ENCODE measurements at places on chromosomes 16 and 17.

- no peak for DNase-seq
Measured at GRCh38 chr16:28301154-28301553, 8.8 kb downstream of the SBK1 start.

GRCh38 chr17:74531231-74531761, at the start of gene CD300LB:
CD300LB (minus strand) TSS chr17:74531475; CDS start chr17:74531350, 125 bp downstream.
- DNase-seq, result no peak

DNA sequence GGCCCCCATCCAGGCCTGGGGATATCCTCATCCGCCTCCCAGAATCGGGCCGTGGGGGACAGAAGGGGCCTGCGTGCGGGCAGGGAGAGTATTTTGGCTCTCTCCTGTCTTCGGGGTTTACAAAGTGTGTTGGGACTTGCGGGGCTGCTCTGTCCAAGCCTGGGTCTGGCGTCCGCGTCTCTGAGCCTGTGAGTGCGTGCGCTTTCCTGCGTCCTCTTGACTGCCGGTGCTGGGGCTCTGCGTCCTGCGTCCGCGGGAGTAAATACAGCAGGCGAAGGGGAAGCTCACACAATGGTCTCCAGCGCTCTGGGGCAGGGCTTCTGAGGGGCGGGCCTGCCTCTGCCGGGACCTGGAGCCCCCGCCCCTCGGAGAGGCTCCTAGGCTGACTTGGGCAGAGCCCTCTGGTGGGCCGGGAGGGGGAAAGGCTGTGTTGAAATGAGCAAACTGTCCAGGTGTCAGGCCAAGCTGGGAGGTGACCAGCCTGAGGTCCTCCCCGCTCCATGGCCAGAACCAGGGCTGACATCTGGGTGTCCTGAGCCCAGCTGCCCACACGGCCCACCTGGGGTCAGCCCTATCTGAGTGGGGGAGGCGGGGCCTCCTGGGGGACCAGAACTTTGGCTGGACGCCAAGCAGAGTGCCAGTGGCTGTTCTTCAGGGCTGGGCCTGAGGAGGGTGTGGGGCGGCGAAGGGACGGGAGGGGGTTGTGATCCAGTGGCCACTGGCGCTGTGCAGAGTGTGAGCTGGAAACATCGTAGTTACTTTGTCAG, 233.6 kb downstream of the SEC14L1 start:
- peak; percentile 94 for DNase-seq

GRCh38 chr16:17230932-17231581, 239.7 kb downstream of the XYLT1 start:
- DNase-seq, result no peak

GRCh38 chr17:51269991-51270390, 9.6 kb downstream of the UTP18 start:
- no peak for DNase-seq

GRCh38 chr16:68898026-68898425, 54.7 kb downstream of the TANGO6 start:
- no peak for DNase-seq

DNA sequence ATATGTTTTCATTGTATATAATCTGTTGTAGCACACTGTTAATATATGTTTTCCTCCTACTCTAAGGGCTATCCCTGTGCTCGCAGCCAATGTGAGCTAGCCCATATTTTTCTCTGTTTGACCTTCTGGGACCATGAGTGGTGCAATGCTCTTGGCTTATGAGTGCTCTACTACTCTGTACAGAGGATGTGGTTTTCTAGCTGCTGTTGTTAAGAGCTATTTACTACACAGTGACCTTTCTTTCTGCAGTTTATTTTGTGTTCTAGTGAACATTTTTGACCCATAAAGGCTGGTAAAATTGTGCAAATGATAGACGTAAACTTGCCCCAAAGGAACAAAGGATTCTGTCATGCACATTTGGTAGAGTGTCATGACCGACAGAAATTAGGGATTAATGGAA, 84.1 kb upstream of the CPHXL start:
- DNase-seq, result no peak

DNA sequence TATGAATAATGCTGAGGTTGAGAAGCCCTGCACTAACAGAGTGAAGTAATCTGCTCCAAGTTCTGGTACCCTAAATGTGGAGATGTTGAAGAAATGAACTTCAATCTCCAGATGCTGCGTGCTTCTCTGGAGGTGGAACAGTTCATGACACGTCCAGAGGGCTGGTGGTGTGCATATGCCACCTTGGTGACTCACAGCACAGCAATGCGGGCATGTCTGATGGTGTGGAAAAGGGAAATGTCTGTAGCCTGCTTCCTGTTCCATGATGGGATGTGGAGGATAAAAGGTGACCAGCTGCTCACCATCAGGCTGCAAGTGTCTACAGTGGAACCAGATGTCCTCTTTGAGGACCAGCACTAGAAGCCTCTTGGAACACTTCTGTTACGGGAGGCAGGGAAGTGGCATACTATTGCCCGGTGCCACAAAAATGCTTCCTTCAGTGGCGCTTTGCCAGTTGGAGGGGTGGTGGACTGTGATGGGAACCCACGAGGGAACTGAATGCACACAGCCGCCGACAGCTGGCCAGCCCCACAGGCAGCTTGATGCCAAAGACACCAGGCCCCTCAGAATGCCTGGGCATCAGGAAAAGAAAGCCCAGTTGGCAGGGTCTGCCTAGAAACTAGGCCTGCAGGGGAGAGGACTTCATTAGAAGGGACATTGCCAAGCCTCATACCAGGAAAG, 19.9 kb downstream of the SNX11 start:
- peak; percentile 43 for DNase-seq

GRCh38 chr17:81483085-81483861, 29.3 kb downstream of the ACTG1 start:
- DNase-seq, result no peak

DNA sequence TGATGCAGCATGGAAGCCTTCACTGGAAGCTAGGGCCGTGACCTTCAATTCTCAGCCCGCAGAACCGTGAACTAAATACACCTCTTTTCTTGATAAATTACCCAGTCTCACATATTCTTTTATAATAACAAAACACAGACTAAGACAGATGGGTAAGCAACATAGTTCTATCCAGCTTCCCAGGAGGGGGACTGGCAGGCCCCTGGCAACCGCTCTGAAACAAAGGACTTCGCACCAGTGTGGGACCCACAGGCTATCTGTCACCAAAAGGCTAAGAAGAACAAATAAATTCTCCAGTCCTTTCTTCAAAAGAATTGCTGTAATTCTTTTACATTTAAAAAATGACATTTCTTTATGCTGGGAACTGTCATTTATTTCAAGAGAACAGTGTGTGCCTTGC, 19.0 kb downstream of the ELAC2 start:
- DNase-seq, result no peak

GRCh38 chr17:19022747-19023146, 18.2 kb upstream of the FAM83G start:
- no peak for DNase-seq

- no peak for DNase-seq
Measured at GRCh38 chr16:88813269-88814143, 1.8 kb upstream of the APRT start.

DNA sequence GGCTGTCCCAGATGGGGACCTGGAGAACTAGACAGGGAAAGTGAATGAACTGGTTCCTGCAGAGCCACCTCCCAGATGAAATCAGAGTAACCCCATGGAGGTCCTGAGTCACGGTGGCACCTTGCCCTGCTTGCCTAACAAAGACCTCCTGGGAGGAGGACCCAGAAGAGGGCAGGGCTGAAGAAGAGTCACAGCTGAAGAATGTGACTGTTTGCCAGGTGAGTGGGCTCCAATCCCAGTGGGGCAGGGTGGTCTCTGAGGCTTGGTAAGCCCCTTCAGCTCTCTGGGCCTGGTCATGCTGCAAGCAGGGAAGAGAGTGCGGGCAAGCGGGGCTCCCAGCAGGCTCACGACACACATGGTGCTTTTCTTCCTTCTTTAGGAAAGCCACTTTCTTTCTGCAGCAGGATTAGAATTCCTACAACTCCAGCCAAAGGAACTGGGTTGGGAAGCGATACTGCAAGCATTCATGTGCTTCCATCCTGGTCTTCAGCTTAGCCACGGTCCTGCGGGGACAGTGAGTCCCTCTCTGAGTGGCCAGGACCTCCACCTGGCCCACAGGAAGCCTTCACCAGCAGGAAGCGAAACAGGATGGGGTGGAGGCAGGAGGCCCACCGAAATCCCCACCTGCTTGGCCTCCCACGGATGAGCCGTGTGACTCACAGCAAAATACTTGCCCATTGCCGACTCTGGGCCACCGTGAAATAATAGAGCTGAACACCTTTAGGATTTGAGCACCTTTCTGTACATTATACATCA, 4.3 kb downstream of the C16orf74 start:
- DNase-seq, result peak; percentile 58

GRCh38 chr16:89828870-89829629, 775 bp downstream of the SPIRE2 start:
- peak; percentile 44 for DNase-seq

GRCh38 chr16:67105881-67106280, 3.9 kb upstream of the PHAF1 start:
- DNase-seq, result no peak

GRCh38 chr17:18967916-18968315, 16.0 kb downstream of the SLC5A10 start:
- no peak for DNase-seq

- DNase-seq, result no peak
Measured at GRCh38 chr16:84339766-84340165, 28.6 kb upstream of the ATP2C2 start.

GRCh38 chr17:44293509-44294226, 14.7 kb upstream of the RUNDC3A start:
- no peak for DNase-seq

DNA sequence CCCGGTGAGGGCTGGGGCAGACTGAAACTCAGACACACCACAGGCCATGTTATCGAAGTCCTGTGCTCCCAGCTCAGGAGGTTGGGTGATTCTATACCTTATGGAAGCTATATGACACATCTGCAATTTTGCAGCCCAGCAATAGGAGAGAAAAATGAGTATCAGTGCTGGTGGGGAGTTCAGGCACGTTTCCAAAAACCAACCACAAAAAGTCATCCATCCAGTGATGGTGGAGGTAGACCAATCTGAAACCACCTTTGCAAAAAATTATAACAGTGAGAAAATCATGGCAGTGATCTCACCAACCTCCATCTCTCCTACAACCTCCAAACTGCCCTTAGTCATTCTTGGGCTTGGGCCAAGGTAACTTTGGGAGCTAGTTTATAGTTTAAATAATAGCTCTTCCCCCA, 327.9 kb downstream of the SLC39A11 start:
- no peak for DNase-seq

DNA sequence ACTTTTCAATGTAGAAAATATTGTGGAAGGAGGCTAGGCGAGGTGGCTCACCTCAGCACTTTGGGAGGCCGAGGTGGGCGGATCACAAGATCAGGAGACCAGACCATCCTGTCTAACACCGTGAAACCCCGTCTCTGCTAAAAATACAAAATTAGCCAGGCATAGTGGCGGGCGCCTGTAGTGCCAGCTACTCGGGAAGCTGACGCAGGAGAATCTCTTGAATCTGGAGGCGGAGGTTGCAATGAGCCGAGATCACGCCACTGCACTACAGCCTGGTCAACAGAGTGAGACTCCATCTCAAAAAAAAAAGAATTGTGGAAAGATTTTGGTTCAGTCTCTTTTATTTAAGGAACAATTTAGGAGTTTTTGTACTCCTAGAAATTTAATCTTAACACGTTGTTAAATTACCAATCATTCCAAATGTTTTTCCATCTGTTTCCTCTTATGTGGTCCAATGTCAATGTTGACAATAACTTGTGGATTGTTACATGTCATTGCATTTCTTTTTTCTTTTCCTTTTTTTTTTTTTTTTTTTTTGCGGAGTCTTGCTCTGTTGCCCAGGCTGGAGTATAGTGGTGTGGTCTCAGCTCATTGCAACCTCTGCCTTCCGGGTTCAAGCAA, 124.6 kb upstream of the HAS3 start:
- no peak for DNase-seq

DNA sequence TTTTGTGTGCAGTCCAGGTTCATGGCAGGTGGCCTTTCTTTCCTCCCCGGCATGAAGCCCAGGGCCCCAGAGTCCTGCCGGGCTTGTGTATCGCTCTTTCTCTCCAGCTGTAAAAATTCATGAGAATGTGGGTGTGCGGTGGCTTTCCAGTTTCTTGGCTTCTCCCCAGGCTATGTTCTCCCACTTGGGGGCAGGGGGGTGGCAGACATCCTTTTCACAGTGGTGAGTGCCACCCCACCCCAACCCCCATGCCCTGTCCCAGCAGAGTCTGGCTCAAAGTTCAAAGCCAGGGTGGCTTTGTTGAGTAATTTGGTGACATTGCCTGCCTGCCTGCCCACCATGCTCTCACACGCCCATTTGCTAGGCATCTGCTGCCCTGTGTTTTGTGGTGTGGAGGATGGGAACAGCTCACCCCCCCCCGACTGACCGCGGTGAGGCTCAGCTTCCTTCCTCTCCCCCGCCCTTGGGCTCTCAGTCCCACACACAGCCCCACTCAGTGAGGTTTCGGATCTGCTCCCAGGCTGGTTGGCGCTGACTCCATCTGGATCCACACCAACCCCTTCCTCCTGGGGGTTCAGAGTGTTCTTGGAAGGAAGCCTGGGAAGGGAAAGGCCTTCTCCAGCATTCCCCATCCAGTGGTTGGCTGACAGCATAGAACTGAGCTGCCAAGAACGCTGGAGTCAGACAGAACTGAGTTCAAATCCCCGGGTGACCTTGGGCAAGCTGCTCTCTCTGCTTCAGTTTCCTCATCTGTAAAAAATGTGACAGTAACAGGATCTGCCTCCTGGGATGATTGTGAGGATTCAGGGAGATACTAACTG, 36.0 kb downstream of the CHD9 start:
- no peak for DNase-seq

- DNase-seq, result no peak
Measured at GRCh38 chr17:6429266-6429665, 5.7 kb downstream of the AIPL1 start.

GRCh38 chr16:78982096-78982744, 618.3 kb downstream of the MAF start:
- DNase-seq, result no peak

- no peak for DNase-seq
Measured at GRCh38 chr17:696369-696768, 18.3 kb downstream of the VPS53 start.

GRCh38 chr16:12474806-12475410, 328.8 kb downstream of the CPPED1 start:
- DNase-seq, result no peak

- DNase-seq, result no peak
Measured at GRCh38 chr16:30737794-30738648, 10.2 kb upstream of the PHKG2 start.

- DNase-seq, result no peak
Measured at GRCh38 chr16:87367529-87367928, 16.0 kb downstream of the FBXO31 start.

DNA sequence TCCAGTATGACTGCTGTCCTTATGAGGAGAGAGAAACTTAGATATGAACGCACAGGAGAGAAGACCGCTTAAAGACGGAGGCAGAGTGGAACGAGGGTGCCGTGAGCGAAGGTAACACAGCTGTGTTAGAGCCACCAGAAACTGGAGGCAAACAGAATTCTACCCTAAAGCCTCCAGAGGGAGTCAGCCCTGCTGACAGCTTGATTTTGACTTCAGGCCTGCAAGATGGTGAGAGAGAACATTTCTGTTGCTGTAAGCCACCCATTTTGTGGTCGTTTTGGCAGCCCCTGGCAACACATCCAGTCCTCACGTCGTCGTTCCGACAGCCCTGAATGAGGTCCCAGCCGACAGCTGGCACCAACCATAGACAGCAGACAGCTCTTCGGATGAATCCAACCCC, 2.8 kb upstream of the SPATA2L start:
- no peak for DNase-seq

GRCh38 chr17:65533056-65533745, 28.2 kb downstream of the AXIN2 start:
- no peak for DNase-seq

GRCh38 chr16:29029168-29029994, 44.5 kb downstream of the LAT start:
- DNase-seq, result peak; percentile 38

GRCh38 chr17:68697850-68698361, 96.7 kb upstream of the FAM20A start:
- DNase-seq, result no peak
